ENCODE measurements at places on chromosomes 3 and 15. TPM values are rescaled to one million over a fixed set of nuclear protein-coding genes. Genes with fewer than 3 reads are reported as not detected.

GRCh38 chr3:19346759-19347158, 198.4 kb downstream of the KCNH8 start:
- DNase-seq, result no peak

DNA sequence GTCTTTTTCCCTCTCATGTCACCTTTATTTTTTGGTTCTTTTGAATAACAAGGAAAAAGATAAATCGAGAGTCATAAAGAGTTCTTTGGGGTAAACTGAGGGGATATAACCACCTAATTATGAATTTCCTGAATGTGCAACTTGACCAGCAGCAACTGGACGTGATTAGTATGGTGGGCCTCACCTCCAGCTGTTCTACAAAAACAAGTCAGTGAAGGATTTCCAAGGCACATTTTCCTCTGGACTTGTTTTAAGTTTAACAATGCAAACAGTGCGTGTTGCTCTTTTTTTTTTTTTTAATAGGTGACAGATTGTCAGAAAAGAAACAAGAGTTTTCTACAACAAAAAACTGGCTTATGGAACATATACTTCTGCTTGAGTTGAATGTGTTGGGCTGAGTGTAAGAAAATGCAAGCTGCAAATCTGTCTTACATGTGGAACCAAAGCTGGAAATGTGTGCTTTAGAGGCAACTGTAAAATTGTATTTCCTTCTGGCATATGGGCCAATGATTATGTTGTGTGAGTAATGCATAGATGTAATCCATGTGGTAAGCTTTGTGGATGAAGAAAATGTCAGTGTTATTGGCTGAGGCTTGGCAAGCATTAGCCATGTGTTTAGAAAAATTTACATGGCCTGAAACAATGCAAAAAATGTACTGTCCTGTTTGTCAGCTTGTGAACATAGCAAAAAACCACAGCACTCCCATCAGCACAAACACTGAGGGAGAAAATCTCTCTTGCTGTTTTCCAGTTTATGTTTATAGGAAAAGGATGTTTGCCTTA, 44.5 kb upstream of the FNDC3B start:
- no peak for DNase-seq

The AADACL2 gene
- total RNA-seq, result not detected

GRCh38 chr3:77449459-77450350, 409.8 kb downstream of the ROBO2 start:
- DNase-seq, result no peak

GRCh38 chr3:140134231-140134965, 199.4 kb downstream of the CLSTN2 start:
- no peak for DNase-seq

DNA sequence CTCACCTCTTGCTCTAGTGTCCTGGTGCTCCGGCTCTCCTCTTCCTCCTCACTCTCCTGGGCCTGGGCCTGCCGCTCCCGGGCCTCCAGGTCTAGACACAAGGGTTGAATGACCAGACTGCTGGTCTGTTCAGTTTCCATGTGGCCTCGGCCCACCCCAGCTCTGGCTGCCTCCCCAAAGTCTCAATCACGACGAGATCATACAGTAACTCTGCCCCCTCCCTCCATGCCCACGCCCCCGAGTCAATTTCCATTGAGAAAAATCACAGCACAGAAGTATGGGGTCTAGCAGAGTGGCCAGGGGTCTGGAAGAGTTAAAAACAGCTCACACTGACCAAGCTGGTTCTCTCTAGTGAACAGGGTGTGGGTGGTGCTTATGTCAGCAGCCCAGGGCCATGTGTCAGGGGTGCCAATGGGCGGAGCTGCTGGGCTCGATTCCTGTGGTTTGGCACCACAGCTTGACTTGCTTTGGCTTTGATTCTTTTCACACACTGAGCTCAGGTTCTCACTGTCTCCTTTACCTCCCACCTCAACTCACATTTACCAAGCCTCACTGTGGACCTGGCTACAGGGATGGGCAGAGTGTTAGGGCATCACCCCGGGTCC, 6.9 kb downstream of the C15orf62 start:
- no peak for DNase-seq

- no peak for DNase-seq
Measured at GRCh38 chr15:37619358-37620042, 314.9 kb upstream of the TMCO5A start.

- DNase-seq, result no peak
Measured at GRCh38 chr3:41601404-41601987, 360.4 kb downstream of the ULK4 start.

DNA sequence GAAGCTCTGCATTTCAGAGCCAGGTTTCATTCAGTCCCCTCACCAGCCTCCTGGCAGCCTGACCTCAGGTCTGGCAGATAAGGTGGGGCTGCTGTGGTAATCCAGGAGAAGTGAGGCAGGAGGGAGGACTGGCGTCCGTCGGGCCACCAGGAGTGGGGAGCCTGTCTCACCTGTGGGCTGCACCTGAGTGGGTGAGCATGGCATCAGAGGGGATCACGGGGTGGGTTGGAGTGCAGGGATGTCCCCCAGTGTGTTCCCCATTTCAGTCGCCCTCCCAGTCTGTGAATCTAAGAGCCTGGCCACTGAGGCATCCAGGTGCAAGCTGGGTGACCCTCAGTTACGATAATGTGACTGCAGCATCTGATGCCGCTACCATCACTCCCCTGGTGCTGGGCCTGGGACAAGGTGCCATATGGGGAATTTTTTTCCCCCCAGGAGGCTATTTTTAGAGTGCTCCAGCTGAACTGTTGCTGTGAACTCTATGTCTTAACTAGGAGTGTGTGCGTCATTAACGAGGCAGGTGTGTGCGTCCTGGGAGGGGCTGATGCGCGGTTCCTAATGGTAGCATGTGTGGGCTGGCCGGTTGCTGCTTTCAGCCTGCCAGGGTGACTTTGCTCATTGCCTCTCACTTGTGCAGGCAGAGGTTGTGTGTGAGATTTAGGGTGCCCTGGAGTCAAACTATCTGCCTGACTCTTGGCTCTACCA, 165.2 kb downstream of the SLCO3A1 start:
- no peak for DNase-seq

DNA sequence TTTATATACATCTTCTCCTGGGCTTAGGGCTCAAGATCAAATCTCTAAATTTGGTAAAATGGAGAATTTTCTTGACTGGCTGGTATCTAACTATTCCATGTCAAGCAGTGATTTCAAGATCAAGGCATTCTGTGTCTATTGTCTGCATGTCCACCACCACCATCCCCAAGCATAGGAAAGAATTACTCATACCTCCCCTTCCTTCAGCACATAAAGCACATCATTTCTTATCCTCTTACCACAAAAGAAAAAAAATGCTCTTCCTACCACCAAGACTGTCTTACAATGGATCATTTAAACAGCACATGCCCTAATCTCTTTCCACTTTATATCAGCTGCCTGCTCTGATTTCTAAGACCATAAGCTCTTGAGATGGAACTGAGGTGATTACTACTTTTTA, 470.5 kb upstream of the THBS1 start:
- no peak for DNase-seq

GRCh38 chr3:111335512-111336303, 206.3 kb upstream of the CD96 start:
- DNase-seq, result no peak

The CP gene
- 3.1 TPM for total RNA-seq

DNA sequence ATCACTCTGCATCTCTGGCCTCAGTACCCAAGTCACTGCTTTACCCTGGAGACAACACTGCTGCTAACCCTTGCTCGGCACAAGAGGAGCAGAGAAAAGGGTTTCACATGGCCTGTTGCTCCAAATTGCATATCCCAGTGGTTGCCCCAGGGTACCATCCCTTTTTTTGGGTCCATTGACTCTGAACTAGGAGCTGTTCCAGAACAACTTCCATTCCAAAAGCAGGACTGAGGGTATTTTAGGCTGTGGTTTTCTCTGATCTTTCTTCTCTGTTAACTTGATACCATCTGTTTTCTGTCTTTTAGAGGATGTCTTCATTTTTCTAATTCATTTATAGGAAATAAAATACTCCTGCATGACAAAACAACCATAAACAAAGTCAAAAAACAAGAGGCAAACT, 17.3 kb upstream of the RYK start:
- no peak for DNase-seq

GRCh38 chr15:56215769-56216168, 27.9 kb downstream of the RFX7 start:
- DNase-seq, result no peak

The ZNF502 gene
- 11.6 TPM for total RNA-seq

The CPB1 gene
- not detected for total RNA-seq

DNA sequence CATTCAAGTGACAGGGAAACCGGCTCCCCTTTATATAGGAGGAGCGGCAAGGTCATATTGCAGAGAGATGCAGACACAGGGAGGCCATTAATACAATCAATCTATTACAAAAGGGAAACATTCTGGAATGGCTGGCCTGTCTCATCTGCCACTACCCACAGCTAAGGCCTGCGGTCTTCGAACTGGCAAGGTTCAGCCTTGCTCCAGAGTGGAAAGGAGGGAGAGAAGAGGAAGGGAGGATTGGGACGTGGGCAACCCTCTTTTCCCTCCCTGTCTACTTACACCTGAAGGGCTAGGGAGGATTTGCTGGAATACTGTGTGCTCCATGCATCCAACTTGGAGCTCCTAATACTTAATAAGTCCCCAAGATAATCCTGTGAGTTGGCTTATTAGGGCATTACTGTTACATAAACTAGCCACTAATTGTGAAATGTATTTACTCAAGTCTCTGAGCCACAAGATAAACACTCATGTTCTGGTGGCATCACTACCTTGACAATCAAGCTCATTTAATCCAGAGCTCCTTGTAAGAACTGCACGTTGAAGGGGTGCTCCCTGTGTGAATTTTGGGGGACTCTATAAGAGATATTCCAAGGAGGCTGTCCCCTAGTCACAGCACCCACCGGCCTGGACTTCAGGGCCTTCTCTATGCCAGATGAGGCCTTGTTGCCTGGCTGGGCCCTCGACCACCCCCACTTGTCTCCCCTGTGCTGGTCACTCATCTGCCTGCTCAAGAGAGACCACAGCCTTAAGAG, 19.7 kb upstream of the CCDC174 start:
- no peak for DNase-seq

The ATP13A5 gene
- 0.27 TPM for total RNA-seq

The MGLL gene
- total RNA-seq, result 11.6 TPM
